ENCODE measurements at places on chromosomes 6 and 20.

- DNase-seq, result no peak
These were observed 891.7 kb downstream of the C6orf118 start for GRCh38 chr6:164417537-164418261.

- no peak for DNase-seq
These were observed 98.4 kb downstream of the PERP start for GRCh38 chr6:138008791-138009190.

GRCh38 chr6:146768722-146769121 lies 169.9 kb downstream of the ADGB start:
- DNase-seq, result no peak

- DNase-seq, result peak; percentile 82
These were observed 18.0 kb upstream of the SLCO4A1 start for GRCh38 chr20:62624325-62624690.
